ENCODE measurements at places on chromosomes 4 and X. TPM values are rescaled to one million over a fixed set of nuclear protein-coding genes. Genes with fewer than 3 reads are reported as not detected.

DHX15 gene
- 125 TPM for total RNA-seq

AVPR2 gene
- total RNA-seq: 5.0 TPM

FGFRL1 gene
- total RNA-seq: 10.3 TPM

AREG gene
- 27.2 TPM for total RNA-seq

SYTL4 gene
- total RNA-seq: 17.7 TPM

TBX22 gene
- total RNA-seq: not detected

Measured in Peyer's patch (tissue), 4 donors.